ENCODE measurements at places on chromosomes 2 and 18.

GRCh38 chr2:120347396-120348060 is 1.6 kb downstream of the INHBB start:
- DNase-seq: no peak

DNA sequence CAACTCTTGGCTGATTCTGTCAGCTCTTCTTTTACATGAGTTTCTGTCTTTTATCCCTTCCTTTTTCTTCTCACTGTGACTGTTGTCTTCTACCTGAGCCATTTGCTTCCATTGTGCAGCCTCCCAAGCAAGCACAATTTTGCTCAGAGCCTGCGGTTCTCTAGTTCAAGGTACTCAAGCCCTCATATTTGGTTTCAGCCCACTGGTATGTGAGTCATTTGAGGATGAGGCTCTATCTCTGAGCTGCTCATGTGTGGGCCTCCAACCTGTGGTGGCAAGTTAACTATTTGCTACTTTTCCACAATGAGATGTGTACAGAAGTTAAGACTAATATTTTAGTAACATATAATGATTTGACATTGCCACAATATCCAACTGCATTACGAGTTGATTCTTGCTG is 183.0 kb downstream of the PHLPP1 start:
- no peak for DNase-seq

DNA sequence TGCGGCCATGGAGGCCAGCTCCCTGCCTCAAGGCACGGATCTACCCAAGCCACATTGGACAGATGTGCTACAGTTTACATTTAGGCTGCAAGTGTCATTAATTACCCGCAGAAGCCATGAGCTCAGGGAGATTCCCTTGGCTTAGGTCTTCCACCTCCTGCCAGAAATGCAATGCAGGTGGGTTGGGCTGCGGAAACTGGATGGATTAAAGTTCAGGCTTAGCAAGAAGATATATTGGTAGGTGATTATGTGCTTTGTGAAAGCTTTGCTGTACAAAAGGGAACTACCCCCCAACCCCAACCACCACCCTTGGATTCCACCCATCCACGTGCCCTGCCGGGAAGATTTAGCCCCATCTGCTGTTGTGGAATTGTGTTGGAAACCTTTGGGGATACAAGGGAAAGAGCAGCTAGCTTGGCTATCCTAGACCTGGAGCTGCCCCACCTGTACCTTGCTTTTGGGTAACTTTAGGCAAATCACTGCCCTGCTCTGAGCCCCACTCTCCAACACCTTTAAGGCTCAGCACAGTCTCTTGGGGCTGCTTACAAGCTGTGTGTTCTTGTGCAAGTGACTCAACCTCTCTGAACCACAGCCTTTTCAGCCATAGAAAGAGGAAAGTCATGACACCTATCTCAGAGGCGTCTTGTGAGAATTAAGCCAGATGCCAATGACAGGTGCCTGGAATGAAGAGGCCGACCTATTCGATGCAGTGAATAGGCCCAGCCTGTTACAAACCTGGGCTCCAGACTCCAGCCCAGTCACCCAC is 141.6 kb upstream of the GLI2 start:
- no peak for DNase-seq

DNA sequence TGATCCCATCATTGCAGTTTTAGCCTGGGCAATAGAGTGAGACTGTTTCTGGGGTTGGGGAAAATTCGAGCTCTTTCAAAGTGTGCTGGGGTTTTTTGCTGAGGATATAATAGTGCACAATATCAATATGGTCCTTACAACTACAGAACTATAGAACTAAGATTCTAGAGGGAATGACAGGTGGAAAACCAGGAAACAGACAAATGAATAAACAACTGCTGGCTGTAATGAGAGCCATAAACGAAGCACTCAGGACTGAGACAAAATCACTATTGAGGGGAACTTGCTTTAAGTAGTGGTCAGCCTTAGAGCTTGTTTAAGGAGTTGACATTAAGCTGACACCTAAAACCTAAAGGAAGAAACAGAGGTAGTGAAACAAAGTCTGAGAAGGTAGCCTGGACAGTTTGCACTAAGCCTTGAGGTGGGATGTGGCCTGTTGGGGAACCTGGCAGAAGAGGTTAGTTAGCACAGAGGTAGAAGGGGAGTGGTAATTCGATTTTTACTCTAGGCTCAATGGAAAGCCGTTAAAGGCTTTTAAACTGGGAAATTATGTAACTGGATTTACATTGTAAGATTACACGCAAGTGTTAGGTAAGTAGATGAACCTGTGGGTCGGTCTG is 33.8 kb downstream of the LCLAT1 start:
- DNase-seq: no peak

DNA sequence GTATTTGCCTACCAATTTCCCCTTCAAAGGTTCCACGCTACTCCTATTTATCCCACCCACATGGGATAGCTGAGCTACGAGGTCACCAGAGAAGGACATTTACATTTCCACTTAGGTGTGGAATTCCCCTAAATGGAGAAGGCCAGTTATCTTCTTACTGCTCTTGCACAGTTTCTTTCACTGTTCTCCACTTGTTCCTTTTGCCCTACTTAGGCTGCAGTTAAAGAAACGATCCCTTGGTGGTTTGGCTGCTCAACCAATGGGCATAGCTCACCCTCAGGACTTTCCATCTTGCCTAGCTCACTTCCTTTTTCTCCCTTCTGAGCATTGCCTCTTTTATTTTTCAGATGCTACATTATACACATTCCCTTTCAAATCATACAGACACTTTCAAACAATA is 11.2 kb upstream of the NABP1 start:
- no peak for DNase-seq

- no peak for DNase-seq
These were observed 14.9 kb upstream of the SERPINB2 start for GRCh38 chr18:63872586-63872985.

GRCh38 chr2:239587311-239587731 is 186.5 kb upstream of the HDAC4 start:
- DNase-seq: no peak

GRCh38 chr2:161546635-161547034 is 77.6 kb upstream of the SLC4A10 start:
- DNase-seq: no peak

DNA sequence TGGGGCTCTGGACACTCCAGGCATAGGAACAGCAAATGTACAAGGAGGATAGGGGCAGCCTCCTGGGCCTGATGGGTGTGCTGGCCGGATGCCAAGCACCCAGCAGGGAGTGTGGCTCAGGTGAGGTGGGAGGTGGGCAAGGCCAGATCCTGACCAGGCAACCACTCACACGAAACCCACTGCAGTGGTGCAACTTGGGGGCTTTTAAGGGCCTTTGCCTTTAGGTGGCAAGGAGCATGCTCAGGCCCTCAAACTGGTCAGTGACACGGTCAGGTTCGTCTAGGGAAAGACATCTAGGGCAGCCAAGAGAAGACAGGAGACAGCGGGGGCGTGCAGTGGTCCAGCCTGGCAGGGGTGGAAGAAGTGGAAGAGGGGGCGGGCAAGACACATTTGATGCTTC is 18.4 kb upstream of the TEX51 start:
- DNase-seq: peak; percentile 36

DNA sequence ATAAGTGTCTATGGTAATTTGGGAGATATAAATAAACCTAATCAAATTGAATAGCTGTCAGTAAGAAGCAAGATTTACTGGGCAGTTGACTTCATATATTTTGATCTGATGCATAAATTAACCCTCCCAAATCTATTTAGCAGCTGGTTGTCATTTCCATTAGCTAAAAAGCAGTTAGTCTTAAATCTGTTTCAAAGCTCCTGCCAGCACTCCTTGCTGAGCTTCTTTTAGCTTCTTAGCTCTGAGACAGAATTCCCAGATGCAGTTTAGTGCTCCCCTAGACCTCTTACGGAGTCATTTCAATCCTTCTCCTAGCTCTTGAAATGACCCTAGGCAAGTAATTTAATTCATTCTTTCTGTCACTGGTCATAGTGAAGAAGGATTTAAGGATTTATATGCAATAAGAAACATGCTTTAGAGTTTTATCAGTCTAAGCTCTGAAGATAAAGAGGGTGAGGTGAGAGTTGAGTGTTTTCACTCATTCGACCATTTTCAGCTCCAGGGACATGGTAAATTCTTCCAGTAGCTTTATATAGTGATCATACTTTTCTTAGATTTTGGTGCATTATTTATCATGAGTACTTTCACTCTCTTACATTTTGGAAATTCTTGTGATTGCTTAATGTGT is 98.9 kb downstream of the PHLPP1 start:
- DNase-seq: no peak

GRCh38 chr2:199228887-199229819 is 228.6 kb downstream of the SATB2 start:
- DNase-seq: no peak

GRCh38 chr2:128421286-128421685 is 102.6 kb upstream of the HS6ST1 start:
- no peak for DNase-seq

DNA sequence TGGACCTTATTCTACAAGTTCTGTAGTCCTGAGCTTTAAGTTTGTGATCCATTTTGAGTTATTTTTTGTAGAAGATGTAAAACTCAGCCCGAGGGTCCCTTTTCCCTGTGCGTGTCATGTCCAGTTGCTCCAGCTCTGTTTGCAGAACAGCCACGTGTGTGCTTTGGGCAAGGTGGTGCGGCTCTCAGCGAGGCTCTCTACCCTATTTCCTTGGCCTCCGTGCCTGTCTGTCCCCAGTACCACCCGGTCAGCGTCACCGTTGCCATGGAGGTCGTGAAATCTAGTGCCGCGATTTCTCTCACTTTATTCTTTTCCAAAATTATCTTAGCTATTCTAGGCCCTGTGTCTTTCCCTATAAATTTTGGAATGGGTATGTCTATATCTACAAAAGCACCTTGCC is 141.0 kb upstream of the CTDP1 start:
- no peak for DNase-seq

GRCh38 chr2:42693013-42693615 is 70.8 kb downstream of the OXER1 start:
- no peak for DNase-seq

- DNase-seq: no peak
These were observed 633 bp upstream of the ILKAP start for GRCh38 chr2:238203973-238204683.

DNA sequence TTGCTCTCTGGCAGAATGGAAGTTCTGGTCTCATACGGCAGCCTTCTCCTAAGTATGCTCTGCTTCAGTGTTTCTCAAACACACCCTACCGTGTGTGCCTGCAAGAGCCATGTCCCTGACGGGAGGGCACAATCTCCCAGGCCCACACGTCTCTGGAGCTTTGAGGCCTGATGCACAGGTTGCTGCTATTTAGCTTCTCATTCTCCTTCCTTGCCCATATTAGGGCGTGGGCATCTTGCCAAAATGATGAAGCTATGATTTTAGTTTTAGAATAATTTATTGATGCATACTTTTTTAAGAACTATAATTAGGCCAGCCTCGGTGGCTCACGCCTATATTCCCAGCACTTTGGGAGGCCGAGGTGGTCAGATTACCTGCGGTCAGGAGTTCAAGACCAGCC is 107.9 kb downstream of the RNF144A start:
- DNase-seq: no peak

DNA sequence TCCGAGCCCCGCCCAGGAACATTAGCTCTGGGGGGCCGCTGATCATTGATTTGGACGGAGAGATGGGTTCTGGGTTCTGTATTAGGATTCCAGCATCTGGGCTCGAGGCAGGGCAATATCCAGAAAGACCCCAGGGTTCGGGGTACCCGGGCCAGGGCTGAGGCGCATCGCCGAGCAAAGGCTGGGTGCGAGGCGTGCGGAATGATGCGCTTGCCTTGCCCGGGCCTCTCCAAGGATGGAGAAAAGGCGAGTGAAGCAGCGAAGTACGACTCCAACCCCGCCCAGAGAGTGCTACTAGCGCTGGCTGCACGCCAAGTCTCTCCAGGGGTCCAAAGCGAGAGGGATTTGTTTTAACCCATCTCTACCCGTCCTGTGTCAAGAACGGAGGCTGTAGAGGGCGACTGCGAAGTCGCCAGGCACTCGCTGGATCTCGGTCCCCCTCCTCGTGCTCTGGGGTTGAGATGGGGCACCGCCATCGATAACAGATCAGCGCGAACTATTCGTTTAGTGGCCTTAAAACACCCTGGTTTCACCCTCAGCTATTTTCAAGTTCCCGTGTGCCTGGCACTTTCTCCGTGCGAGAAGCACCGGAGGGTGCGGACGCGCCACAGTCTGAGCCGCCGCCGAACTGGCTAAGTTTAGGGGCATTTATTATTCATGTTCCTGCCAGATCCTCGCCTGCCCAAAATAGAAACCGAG is 1.9 kb downstream of the ADCYAP1 start:
- DNase-seq: no peak

DNA sequence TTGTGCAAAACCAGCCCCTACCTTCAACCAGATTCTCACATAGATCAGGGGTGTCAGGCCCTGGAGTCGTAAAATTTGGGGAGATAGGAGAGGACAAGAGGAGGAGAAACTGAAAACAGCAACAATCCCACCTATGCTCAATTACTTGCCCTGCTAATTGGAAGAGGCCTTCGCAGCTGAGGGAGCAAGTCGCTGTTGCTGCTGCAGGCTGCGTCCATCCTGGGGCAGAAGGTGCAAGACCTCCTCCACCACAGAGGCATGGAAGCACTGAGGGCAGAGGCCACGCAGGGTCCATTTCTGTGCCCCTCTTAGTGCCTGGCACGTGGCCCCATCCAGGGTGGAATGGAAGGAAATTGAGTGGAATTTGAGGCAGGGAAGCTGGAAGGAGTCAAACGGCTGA is 36.5 kb downstream of the CNGA3 start:
- DNase-seq: no peak

DNA sequence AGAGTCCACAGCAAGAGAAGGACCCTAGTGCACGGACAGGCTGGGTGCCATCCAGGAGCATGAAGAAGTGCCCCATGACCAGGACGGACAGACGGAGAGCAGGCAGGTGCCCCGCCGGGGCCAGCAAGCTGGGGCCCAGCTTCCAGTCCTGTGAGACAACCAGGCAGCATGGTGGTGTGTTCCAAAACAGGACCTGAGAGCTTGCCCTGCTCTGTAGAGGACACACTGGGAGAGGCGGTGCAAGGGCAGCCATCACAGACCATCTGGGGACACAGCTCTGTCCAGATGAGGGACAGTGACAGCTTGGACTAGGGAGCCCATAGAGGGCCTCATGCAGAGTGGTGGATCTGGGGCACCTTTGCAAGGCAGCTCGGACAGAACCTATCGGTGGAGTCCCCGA is 279.8 kb downstream of the EIPR1 start:
- DNase-seq: peak; percentile 16

DNA sequence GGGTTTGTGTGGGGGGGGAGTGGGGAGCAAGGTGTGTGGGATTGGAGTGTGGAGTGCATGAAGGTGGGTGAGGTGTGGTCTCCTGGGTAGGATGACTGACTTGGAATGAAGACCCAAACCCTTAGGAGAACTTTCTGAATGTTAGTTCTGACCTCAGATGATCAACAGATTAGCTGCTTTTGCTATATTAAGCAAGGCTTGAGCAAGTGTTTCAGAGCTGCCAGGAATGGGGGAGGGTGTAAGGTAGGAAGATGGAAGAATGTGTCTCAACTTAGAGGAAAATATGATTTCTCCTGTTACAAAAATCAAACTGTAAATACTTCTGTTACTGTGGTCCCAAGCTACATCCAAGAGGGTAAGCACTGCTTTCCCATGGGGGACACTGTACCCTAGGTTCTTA is 273.6 kb downstream of the TGIF1 start:
- DNase-seq: no peak

- no peak for DNase-seq
These were observed 162.7 kb downstream of the PPP1R1C start for GRCh38 chr2:182148344-182148743.

- no peak for DNase-seq
These were observed 113.3 kb downstream of the FSHR start for GRCh38 chr2:49041061-49041460.
